ENCODE measurements at places on chromosomes 13 and 19.

DNA sequence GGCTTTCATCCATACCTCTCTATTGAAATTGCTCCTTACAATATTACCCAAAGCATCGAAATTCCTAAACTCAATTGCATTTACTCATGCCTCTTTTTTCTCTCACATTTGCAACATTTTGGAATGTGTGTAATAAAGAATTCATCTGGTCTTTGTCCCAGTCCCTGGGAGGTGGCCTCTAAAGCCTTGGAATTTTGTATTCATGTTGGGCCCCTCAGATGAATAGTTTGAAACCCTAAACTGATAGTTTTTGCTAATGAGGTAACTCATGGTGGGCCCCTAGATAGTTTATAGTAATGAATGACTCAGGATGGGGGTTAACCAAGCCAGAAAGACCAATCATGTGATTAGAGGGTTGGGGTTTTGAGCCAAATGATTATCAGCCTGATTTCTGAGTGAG lies 490.4 kb downstream of the DIAPH3 start:
- no peak for DNase-seq

- no peak for DNase-seq
These were observed 287.5 kb downstream of the ATP8A2 start for GRCh38 chr13:25659091-25659795.

DNA sequence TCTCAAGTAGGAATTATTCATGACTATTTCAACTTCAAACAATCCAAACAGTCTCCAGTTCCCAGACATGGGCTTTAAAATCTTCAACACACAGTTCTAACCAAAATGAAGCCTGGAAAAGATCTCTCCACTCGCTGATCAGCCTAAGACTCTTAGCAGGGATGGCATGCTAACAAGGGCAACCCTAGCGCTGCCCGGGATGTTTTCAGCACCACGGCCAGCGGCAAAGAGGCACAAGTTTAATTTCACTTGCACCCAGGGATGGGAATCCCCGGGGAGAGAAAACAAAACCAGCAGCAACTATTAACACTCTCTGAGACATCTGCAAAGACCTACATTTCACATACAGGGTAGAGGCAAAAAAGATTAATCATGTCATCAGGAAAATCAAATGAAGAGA lies 43.0 kb downstream of the CACNA1A start:
- DNase-seq, result no peak

GRCh38 chr19:50894478-50895356 lies 16.5 kb downstream of the KLK4 start:
- DNase-seq, result no peak

Measured in activated effector memory CD4-positive, alpha-beta T cell treated with anti-CD3 and anti-CD28 coated beads, Interleukin-2, amount 50 U/mL, for 16 hours (primary cell).